ENCODE measurements at places on chromosomes 2 and 18.

DNA sequence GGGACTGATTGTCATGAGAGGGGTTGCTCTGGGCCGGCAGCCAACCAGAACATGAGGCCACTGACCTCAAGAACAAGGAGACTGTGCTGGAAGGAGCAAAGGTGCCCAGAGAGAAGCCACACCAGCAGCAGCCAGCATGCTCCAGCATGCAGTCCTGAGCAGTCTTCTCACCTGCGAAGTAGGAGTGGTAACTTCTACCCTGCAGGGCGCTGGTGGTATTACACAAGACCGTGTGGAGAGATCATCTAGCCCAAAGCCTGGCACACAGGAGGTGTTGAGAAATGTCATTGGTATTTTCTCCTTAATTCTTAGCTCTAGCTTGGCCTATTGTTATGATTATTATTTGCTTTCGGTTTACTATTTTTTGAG lies 132.7 kb downstream of the TSN start:
- no peak for DNase-seq

- no peak for DNase-seq
These were observed 2.7 kb downstream of the ESPNL start for GRCh38 chr2:238102865-238103264.

DNA sequence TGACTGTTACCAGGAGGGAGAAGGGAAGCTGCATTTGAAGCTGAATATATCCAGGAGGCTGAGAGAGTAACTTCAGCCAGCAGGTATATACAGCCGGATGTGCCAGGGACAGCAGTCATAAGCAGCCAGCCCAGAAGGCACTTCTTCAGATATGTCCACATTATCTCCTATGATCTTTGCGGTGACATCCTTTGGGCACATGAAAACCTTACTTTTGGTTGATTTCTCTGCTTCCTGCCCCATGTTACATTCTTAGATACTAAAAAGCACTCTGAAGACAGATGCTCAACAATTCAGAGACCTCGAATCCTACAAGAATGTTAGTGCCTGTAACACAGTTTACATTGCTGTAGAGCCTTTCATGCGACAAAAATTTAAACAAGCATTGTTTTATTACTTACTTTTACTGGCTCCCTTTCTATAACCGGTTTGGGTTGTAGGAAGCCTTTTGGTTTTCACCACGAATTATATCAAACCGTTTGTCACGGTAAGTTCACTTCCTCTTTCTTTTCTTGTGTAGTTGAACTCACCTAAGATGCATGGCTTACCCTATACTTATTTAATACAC lies 50.3 kb upstream of the TLK1 start:
- DNase-seq: peak; percentile 17

GRCh38 chr2:66495788-66496640 lies 61.1 kb downstream of the MEIS1 start:
- no peak for DNase-seq
